Activated effector memory CD4-positive, alpha-beta T cell treated with Interleukin-2 at 50 U/mL for 16 hours (primary cell): ENCODE measurements at places on chromosomes 2 and 18.

- DNase-seq = no peak
Measured at GRCh38 chr2:232075080-232075479, 113.6 kb downstream of the DIS3L2 start.

DNA sequence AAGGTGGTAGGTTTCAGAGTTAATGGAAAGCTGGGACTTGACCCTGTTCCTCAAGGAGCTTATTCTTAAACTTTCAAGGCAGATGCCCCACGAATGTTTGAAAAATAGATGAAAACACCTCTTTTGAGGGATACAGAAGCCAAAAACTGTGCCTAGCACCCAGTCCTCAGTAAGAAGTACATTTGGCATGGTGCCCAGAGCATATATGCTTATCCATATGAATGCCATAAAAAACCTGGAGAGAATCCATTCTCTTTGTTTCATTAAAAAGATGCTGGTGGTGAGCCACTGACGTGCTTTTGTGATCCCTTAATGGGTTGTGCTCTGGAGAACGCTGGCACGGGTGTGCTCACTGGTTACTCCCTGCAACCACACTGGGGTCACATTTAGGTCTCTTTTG is 69.0 kb downstream of the IL1R2 start:
- DNase-seq = no peak

DNA sequence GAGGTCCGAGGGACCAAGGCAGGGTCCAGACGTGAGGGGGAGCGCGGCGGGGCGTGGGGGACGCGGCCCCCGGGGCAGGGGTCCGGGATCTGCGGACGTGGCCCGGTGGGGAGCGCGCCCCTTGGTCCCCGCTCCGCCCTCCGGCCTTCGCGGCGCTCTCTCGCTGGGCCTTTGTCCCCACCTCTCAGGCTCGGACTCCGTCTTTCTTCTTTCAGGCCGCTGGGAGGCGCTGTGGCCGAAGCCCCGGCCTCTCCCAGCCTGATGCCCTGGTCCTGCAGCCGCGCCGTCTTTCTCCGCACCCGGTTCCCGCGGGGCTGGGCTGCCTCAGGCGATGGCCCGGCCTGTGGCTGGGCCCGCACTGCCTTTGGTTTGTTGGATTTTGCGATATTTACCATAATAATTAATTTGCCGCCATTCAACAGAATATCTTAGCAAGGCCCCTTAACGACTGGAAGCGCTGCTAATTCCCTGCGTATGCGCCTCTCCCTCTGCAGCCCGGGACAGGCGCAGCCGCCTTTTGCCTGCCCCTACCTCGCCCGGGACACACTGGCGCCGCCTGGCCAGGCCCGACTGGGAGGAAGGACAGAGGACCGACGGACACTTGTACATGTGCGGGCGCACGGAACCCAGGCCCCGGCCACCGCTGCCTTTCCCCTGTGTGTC is 10.8 kb downstream of the SIX3 start:
- DNase-seq = no peak

- DNase-seq = no peak
Measured at GRCh38 chr18:22813648-22814328, 119.3 kb upstream of the RBBP8 start.

GRCh38 chr18:79733986-79734770 is 54.6 kb downstream of the CTDP1 start:
- no peak for DNase-seq

- DNase-seq = no peak
Measured at GRCh38 chr2:20190876-20191713, 33.8 kb downstream of the SDC1 start.

DNA sequence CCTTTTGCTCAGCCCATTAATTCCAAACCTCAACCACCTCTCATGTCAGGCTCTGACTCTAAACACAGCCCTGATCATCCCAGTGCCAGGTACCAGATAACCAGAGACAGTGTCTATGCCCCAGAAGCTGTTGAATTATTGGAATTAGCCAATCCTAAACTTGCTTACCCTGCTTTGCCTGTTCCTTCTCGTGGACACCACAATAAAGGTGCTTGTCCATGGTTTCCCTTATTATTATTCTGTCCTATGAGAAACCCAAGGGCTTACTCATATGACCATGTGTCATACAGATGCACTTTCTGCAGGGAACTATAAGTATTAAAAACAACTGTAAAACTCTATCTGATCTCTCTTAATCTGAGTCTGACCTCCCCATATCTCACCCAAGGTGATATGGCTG is 2193.8 kb upstream of the PIK3C3 start:
- no peak for DNase-seq

DNA sequence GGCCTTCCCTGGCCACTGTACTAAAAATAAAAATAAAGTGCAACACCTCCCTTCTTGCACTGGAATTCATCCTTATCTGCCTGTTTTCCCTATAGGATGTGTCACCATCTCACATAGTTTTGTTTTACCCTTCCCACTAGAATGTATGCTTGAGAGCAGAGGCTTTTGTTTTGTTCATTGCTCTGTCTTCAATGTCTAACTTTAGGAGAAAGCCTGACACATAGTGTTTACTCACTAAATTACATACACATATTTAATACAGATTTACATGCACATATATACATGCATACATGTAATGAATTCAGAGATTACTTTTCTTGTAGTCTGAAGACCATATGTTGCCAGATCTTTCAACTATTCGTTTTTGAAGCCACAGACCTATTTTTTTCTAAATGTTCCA is 23.0 kb downstream of the CD302 start:
- no peak for DNase-seq

GRCh38 chr18:25074925-25075324 is 277.0 kb downstream of the ZNF521 start:
- no peak for DNase-seq

DNA sequence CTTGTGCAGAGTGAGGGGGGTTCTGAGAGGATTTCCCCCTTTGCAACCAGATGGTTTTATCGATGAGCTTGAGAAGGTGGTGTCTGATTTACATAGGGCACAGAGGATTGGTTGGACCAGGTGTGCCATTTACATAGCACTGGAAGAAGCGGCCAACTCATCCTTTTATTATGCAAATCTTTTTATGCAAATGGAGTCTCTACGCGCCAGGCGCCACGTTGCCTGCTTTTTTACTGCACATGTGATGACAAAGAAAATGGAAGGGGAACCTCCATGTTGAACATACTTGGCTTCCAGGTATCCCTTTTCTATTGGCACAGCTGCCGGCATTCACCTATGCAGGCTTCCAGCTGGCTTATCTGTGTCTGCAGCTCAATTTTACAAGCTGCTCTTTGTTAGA is 18.4 kb upstream of the TXNL4A start:
- no peak for DNase-seq

GRCh38 chr2:240926516-240927389 is 20.6 kb downstream of the CROCC2 start:
- no peak for DNase-seq

- DNase-seq = no peak
Measured at GRCh38 chr2:41123341-41123740, 671.5 kb upstream of the SLC8A1 start.

GRCh38 chr2:232854082-232854481 is 16.0 kb upstream of the SNORC start:
- no peak for DNase-seq

DNA sequence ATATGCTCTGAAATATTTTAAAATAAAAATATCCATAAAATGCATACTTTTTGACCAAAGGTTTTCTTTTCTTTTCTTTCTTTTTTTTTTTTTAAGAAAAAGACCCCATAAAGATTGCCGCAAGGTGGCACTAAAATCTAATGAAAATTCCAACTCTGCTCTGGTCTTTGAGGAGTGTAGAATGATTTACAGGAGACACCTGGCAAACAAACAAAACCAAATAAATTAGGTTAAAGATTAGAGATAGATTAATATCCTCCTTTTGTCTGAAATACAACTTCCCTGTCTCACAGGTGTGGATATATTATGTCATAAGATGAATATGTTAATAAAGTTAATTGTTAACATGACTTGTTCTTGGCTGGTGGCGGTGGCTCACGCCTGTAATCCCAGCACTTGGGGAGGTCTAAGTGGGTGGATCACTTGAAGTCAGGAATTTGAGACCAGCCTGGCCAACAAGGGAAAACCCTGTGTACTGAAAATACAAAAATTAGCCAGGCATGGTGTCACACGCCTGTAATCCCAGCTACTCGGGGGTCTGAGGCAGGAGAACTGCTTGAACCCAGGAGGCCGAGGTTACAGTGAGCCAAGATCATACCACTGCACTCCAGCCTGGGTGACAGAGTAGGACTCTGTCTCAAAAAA is 3.5 kb upstream of the RHOB start:
- DNase-seq = no peak

GRCh38 chr2:11404376-11405073 is 60.1 kb upstream of the ROCK2 start:
- no peak for DNase-seq

GRCh38 chr18:5285326-5285725 is 10.2 kb downstream of the ZBTB14 start:
- no peak for DNase-seq

- no peak for DNase-seq
Measured at GRCh38 chr18:73791081-73791480, 356.6 kb downstream of the FBXO15 start.

GRCh38 chr2:240798327-240798905 is 21.6 kb downstream of the KIF1A start:
- no peak for DNase-seq

DNA sequence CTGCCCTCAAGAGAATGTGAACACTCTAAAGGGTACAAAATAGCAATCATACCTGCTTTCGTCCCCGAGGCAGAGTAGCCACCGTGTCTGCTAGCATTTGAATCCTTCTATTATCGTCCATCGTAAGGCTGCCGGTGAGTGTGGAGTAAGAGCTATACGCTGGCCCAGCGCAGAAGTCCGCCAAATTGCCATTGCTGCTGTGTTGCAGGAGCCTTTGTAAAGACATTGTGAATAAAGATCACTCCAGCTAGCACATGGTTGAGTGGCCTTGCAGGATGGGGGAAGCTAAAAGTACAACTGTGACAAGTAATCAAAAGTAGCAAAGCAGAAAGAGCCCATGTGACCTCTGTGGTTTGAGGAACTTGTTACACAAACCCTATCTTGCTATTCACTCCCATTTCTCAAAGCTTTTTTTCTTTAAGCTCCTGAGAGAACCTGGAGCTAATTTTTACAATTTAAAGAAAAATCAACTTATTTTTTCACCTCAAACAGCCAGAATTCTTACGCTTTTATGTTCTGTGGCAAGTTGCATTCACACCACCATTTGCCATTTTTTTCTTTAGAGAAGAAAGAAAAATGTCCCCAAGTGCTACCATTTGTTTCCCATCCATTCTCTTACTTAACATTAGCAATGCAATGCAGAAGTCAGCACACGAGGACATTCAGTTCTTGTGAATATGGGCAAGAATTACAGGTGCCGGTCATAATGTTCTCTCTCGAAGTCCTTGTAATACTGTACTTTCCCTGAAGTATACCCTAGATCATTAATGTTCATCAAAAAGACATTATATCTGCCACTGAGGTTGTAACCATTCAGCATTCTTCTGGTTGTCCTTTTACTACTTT is at the start of gene CYTIP:
TSS of gene CYTIP (minus strand) at position 295 of the 846 bp plus-strand sequence. CDS start at position 226, 69 bp downstream.
- DNase-seq = peak; percentile 42

DNA sequence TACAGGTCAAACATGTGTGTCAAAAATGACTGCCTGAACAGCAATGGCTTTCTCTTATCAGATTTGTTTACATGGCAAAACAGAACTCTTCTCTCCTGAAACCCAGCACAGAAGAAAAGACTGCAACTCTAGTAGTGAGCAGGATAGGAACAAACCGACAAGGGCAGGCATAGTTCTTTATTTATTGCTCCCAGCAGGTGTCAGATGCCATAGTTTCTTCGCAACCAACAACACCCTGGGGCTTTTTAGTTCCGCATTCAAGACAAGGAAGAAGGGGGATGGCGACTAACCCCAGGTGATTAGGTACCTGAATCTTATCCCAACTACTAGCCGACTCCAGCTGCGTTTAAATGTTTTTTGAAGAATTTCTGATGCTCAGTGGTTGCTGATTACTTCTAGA is 367.5 kb upstream of the FIGN start:
- no peak for DNase-seq

- no peak for DNase-seq
Measured at GRCh38 chr2:138831154-138831553, 51.0 kb upstream of the NXPH2 start.

- DNase-seq = no peak
Measured at GRCh38 chr2:28320371-28320770, 72.3 kb upstream of the FOSL2 start.

GRCh38 chr2:23009545-23010149 is 375.3 kb upstream of the KLHL29 start:
- DNase-seq = no peak

- DNase-seq = no peak
Measured at GRCh38 chr2:11144738-11145079, 10.6 kb upstream of the SLC66A3 start.

- no peak for DNase-seq
Measured at GRCh38 chr2:9650119-9650821, 19.5 kb upstream of the YWHAQ start.

- no peak for DNase-seq
Measured at GRCh38 chr18:34493566-34494358, 216.3 kb upstream of the DTNA start.

DNA sequence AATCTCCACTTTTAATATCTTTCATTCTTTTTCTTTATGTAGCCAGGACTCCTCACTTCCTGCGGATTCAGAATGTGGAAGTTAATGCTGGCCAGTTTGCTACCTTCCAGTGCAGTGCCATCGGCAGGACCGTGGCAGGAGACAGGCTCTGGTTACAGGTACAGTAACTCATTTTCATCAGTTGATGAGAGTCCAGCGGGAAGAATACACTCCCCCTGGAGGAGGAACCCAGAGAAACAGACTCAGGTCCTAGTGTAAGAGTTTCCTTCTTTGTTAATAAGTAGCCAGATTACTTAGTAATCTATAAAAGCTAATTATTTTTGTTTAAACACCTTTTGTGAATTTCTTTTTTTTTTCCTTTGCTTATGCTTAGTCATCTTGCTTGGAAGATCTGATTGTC is 359.4 kb downstream of the PTPRM start:
- no peak for DNase-seq

GRCh38 chr18:58454406-58455061 is 174.4 kb downstream of the ALPK2 start:
- DNase-seq = no peak

GRCh38 chr18:45611943-45612342 is 3.3 kb upstream of the SLC14A2 start:
- no peak for DNase-seq

- no peak for DNase-seq
Measured at GRCh38 chr2:96088340-96089335, 27.7 kb downstream of the ADRA2B start.

DNA sequence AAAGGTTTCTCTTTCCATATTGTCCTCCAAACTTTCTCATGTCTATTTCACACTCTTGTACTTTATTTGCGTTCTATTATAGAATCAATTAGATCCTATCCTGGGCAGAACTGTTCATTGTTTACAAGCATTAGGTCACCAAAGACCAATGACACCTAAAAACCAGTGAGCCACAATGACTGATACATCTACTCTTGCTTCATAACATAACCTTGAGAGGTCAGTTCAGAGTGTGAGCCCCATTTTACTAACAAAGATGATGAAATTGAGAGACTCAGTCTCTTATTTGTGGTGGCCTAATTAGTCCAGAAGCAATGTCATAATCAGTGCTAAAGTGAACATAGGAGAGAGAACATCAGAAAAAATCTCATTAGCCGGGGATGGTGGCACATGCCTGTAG is 248.9 kb upstream of the RBBP8 start:
- DNase-seq = no peak
